ENCODE measurements at places on chromosomes 12 and 14.

- no peak for DNase-seq
These were observed 74.5 kb downstream of the TMCC3 start for GRCh38 chr12:94575645-94576403.

DNA sequence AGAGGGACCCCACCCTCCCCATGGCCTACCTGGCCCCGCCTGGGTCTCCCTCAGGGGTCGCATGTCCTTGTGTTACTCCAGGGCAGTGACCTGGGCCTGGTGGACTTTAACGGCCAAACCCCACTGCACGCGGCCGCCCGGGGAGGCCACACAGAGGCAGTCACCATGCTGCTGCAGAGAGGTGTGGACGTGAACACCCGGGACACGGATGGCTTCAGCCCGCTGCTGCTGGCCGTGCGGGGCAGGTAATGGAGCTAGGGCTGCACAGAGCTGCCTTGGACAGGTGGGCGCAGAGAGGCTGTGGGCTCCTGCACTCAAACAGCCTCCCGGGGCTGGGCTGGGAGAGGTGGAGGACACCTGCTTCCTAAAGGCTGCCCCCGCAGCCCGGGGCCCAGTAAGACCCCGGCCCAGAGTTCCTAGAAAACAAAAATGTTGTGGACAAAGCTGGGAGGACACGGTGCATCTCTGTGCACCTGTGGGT lies 21.6 kb downstream of the ASPG start:
- no peak for DNase-seq

GRCh38 chr12:75976913-75977312 lies 54.7 kb downstream of the PHLDA1 start:
- no peak for DNase-seq

DNA sequence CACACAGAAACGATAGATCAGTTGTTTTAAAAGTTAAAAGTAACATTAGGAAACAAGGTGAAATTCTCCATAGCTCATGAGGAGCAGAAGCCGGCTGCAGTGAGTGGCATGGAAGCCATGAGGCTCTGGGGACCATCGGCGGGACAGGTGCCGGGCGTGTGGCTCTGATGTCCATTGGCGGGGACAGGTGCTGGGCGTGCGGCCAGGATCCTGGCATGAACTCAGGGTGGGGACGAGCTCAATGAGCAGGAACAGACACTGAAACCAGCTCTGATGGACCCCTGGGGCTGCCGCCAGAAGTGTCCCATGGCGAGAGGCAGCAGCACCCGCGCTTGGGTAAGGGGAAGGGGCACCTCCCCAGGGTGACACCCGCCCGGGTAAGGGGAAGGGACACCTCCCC lies 75.1 kb downstream of the NOC4L start:
- DNase-seq: no peak

DNA sequence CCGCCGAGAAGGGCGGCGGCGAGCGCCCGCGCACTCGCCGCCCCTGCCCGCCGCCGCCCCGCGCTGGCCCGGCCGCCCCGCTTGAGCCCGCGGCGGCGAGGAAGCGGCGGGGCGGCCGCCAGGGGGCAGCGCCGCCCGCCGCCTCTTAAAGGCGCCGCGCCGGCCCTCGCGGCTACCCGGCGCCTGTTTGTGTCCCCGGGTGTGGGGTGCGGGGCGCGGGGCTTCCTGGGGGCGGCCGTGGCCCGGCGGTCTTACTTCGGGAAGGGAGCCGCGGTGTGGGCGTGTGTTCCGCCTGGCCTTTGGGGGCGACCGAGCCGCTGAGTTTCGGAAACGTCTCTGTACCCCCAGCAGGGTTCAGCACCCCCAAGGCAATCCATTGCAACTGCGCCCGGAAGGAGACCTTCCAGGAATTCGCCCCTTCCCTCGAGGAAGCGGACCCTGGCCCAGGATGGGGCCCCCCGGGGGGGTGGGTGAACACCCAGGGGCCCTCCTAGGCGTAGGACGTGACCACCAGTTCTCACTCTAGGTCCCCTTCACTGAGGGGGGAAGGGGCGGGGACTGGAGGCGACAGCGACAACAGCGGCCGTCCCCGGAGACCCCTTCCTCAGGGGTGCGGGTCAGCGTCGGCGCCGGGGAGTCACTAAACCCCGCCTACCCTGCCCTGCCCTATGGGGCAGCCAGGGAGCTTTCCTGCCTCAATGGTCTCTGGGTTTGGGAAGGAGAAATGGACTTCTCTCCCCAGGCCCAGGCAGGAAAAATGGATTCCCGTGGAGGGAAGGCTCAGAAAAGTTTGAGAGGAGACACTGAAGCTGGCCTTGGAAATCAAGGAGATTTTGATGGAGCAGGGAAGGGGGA lies at the start of gene ITPK1:
Gene ITPK1 (minus strand): TSS at position 105 of the 855 bp plus-strand sequence. CDS start 762 bp downstream, outside the sequence.
- DNase-seq: peak; percentile 71

DNA sequence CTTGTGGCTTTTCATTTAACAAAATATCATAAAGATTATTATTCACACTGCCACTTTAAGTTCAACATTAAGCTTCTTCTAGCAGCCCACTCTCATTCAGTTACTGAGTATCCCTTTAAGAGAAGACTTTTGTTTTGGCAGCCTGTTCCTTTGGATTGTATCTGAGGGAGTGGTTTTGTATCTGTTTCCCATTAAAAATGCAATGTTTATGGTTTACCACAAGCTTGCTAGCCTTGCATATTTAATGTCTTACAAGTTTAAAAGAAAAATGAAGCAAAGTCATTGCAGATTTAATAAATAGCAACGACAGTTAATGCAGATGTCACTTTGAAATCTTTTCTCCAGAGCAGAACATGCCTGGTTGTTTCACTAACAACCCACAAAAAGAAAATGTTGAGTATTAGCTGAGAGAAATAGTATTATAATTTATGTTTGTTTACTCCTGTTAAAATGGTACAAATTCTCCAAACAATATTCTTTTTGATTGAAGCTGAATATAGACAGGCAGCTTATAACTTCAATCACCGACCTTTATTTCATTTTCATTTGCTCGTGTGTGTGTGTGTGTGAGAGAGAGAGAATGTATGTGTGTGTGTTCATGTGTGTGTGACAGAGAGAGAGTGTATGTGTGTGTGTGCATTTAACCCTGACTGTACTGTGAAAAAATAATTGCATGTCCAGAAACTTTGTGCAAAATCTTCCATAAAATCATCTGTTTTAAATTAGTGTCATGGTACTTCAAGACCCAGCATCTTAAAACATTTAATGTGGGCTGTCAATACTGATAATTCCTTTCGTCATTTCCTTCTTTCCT lies 1.8 kb downstream of the DCN start:
- DNase-seq: no peak

GRCh38 chr12:122137681-122138080 lies 36.3 kb downstream of the IL31 start:
- no peak for DNase-seq

DNA sequence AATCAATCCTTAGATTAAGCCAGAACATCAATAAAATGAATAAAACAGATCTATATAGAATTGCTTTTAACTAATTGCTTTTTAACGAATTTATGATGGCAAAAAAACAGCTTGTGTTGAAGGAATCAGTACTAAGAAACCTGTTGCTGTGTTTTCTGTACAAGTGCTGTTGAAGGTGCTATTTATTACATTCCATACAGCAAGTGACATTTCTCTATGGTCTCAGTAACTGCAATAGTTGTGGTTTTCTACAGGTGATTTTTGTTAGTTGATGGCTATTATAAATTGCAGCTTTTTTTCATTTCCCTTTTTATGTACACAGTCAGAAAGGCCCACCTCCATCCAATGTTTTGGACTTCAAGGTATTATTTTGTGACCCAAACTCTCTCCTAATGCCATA lies 56.6 kb downstream of the SLC2A13 start:
- DNase-seq: no peak

DNA sequence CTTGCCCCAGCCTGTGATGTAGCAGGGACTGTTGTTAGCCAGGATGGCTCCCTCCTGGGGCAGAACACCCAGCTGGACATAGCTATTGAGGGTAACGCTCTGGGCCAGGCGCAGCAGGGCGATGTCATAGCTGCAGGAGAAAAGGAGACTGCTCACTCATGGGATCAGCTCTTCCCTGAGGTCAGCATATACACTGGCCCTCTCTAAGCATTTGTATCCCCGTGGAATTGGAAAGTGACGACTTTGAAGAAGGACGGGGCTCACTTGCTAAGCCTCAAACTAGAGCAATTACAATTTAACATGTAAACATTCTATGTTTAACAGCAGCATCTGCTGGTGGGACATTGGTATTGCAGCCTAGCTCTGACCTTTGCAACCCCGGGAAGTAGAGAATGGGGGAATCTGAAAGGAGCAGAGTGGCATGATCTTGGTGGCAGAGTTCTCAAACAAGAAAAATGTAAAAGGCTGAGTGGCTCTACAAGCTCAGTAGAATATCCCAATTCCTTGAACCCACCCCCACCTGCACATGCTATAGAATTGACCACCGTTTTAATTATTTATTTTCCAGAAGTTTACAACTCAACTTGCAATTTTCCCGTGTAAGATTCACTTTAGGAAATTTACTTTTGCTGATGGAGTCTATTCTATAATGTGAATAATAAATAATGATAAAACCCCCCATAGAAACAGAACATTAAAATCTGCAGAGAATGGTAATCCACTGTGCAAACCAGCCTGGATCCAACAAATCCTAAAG lies 5.0 kb downstream of the CELA1 start:
- peak; percentile 71 for DNase-seq

DNA sequence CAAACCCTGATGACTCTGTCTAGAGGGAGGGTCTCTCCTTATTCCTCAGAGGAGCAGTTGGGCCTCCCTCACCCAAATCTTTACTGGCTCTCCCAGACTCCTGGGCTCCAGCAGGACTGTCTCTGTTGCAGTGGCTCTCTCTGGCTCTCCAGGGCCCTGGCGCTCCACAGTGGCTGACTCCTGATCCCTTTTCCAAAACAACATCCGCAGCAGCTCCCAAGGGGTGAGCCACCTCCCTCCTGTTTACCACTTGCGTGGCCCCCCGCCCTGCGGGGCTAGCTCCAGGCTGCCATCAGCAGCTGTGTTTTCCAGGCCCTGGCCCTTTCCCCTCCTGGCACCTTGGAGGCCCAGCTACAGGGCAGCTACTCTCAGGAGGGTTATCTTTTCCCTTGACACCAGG lies 123.5 kb downstream of the CALM1 start:
- DNase-seq: no peak

DNA sequence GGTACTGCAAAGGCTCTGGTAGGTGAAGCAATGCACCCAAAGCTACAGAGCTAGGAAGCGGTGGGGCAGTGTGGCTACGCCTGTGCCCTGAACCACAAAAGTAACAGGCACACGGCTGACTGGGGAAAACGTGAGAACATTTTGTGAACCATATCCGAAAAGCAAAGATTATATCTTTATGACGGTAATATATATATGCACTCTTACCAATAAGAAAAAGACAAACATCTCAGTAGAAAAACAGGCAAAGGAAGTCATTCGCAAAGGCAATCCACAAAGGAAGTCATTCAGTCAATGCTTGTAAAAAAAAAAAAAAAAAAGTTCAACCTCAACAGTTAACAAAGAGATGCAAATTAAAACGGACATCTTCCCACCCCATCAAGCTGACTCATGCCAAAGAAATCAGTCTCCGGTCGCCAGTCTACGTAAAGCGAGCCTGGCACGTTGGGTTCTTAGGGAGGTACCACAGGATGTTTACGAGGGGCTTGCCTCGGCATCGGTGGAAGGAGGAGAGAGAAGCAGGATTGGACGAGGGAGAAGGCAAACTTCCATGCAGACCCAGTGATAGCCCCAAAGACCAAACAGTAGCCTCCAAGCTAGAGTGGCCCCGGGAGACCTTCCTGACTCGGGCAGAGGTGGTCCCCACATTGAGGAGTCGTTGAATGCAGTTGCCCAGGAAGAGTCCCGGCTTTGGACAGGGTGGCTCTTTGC lies 39.4 kb upstream of the PPP2R5C start:
- DNase-seq: peak; percentile 71
